Stimulated activated CD8-positive, alpha-beta memory T cell treated with anti-CD3 and anti-CD28 coated beads, Interleukin-7, amount 100 ng/mL, for 4 hours (primary cell): ENCODE measurements at places on chromosomes 3 and 15.

DNA sequence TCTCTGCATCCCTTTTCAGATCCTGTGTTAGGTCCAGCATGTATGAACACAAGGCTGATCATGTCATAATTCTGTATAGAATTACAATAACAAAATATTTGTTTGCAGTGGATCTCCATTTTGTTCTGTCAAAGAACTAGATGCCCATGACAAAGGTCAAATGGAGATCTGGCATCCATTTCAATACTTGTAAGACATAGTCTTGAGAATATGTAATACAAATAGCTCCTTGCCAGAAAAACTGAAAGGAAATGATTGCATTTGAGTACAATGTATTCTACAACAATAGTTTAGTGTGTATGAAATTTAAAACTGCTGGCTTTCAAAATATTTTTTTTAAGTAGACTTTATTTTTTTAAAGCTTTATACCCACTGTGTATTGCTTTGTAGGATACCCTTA lies 101.1 kb downstream of the CMSS1 start:
- DNase-seq, result no peak

DNA sequence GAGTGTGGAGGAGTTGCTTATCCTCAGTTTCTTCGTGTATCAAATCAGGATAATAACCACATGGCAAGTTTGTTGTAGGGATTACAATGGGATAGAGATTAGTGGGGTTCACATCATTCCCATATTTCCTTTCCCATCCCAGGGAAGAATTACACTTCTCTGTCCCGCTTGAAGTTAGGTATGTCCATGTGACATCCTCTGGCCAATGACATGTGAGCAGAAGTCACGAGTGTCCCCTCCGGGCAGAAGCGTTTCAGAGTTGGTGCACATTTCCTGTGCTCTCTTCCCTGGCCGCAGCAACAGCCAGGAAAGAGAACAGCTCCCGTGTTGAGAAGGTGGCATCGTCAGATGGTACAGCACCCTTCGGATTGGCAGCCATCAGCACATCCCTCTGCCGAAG lies 36.7 kb upstream of the HES1 start:
- DNase-seq, result no peak

DNA sequence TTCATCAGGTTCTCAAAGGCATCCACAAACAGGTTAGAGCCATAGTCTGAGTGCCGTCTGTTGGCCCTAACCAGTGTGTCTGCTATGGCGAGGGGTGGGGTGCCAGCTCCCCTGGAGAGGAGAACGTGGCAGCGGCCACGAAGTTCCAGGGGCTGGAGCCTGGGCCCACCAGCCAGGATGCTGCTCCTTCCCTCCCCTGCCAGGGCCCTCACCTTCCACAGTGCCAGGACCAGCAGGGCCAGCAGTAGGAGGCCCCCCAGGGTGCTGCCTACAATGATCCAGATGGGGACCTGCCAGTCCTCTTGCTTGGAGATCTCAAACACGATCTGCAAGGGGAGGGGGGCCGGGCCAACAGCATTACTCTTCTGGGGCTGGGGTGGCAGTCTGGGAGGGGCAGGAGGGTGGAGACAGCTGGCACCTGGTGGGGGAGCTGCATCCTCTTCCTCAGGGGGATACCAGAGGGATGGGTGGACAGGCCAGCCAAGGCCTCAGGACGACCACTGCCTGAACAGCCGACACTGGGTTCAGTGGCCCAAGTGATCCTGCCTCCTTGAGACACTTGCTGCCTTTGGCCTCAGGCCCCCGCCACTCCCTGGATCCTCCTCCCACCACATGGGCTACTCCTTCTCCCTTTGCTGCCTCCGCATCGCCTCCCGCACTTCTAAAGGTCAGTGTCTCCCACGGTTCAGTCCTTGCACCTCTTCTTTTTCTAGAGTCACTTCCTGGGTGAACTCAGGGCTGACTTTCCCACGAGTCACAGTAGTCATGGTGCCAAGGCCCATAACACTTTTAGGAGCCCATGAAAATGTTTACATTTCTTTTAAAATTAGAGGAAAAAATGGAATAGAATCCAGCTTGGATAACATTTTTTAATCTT lies 26.3 kb downstream of the FEM1B start:
- DNase-seq, result no peak

GRCh38 chr3:70774641-70775040 lies 462.2 kb upstream of the MDFIC2 start:
- no peak for DNase-seq

DNA sequence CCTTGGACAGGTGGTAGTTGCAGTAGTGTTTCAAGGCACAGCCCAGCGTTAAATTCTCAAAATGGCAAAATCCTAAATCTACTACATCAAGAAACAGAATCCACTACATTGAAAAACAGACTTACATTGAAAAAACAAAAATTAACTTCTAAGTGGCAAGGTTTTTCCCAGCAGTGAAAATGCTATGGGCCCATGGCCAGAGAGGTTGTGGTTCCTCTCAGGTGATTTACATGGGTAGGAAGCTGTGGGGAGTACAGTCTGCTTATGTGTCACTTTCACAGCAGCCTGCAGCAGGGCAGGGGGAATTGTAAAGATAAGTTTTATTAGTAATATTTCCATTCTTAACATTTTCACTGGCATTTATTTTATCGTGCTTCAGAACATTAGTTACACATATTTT lies 24.9 kb downstream of the TTC14 start:
- DNase-seq, result no peak

DNA sequence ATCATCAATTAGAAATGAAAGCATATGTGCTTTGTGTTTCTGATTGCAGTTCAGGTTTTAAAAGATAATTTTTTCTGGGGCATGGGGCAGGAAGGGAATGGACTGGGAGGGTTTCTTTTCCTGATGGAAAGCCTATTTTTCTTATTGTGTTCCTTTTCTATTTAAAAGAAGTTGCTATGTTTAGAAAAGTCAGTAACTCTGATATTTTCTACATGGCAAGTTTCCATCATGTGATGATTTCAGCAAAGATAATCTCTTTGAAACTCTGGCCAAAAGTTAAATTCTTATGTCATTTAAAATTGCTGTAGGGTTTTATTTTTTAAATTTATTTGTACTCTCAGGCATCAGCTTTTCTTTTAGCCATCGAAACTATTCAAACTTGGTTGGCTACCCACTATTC lies 601.2 kb downstream of the FOXP1 start:
- no peak for DNase-seq

DNA sequence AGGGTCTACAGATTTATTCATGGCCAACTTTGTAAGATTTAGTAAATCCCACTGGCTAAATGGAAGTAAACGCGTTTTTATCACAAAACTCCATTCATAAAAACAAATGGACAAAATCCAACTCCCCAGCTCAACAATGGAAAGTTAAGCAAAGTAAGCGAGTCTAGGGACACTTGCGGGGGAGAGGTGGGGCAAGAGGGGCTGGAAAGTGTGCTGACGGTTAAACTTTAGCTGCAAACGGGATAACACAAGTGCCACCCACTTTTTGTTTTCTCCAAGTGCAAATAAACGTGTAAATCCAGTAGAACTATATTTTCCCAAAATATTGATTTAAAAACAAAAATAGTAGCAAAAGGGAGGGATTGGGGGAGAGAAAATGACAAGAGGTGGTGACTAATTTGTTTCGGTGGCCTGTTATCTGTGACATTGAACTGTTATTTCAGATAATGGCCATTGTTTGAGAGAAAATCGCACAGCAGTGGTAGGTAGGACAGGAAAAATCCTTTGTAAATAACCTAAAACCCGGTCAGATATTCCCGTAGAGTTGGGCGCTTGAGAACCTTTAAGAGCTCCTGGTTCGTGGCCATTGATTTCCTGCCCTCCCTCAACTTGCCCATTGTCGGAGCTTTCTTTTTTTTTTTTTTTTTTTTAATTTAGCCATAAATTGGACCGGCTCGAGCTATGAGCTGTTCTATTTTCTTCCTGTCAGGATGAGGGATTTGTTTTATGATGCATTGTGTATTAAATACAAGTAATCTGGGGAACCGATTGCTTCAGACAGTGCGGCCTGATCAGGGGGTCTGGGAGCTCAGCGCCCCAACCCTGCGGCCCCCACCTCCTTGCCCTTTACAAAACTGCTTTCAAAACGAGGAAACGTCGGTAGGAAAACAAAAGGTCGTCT lies 514.8 kb downstream of the MECOM start:
- no peak for DNase-seq

- no peak for DNase-seq
Measured at GRCh38 chr3:173993299-173993698, 595.8 kb downstream of the NLGN1 start.

DNA sequence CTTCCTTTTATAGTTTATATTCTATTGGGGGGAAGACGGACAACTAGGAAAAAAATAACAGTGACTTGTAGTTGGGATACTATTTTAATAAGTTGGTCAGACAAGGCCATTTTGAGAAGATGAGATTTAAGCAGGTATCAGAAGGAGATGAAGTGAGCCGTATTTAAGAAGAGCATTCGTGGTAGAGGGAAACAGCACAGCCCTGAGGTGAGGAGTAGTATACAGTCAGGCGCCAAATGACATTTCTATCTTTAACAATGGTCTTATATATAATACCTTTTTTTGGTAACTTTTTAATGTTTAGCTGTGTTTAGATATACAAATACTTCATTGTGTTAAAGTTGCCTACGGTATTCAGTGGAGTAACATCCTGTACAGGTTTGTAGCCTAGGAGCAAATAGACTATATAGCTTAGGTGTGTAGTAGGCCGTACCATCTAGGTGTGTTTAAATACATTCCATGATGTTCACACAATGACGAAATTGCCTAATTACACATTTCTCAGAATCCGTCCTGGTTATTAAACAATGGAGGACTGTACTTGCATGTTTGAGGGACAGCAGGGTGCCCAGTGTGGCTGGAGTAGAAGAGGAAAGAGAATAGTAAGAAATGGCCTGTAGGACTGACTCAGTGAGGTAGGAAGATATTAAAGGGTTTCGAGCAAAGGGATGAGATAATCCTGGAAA lies 1.6 kb downstream of the NKTR start:
- no peak for DNase-seq
